ENCODE measurements at places on chromosomes 4 and X. TPM values are rescaled to one million over a fixed set of nuclear protein-coding genes. Genes with fewer than 3 reads are reported as not detected.

CLGN gene
- total RNA-seq = 0.36 TPM

XPNPEP2 gene
- total RNA-seq = not detected

GPC4 gene
- 0.54 TPM for total RNA-seq

MAGEA1 gene
- total RNA-seq = not detected

FREM3 gene
- total RNA-seq = not detected

SLC4A4 gene
- total RNA-seq = 16.8 TPM

STATH gene
- not detected for total RNA-seq

RGN gene
- total RNA-seq = 0.18 TPM

PITX2 gene
- total RNA-seq = 3.6 TPM

AADAT gene
- total RNA-seq = 4.7 TPM
